Stimulated activated CD8-positive, alpha-beta memory T cell treated with anti-CD3 and anti-CD28 coated beads, Interleukin-12 subunit alpha, Interleukin-12 subunit beta, amount 100 ng/mL, for 4 hours (primary cell): ENCODE measurements at places on chromosomes 16 and 17.
A peak's percentile ranks its signal among the peaks of the same experiment; 100 is the strongest.

- DNase-seq: no peak
Observed at GRCh38 chr17:40315206-40315605, 6.2 kb downstream of the RARA start.

DNA sequence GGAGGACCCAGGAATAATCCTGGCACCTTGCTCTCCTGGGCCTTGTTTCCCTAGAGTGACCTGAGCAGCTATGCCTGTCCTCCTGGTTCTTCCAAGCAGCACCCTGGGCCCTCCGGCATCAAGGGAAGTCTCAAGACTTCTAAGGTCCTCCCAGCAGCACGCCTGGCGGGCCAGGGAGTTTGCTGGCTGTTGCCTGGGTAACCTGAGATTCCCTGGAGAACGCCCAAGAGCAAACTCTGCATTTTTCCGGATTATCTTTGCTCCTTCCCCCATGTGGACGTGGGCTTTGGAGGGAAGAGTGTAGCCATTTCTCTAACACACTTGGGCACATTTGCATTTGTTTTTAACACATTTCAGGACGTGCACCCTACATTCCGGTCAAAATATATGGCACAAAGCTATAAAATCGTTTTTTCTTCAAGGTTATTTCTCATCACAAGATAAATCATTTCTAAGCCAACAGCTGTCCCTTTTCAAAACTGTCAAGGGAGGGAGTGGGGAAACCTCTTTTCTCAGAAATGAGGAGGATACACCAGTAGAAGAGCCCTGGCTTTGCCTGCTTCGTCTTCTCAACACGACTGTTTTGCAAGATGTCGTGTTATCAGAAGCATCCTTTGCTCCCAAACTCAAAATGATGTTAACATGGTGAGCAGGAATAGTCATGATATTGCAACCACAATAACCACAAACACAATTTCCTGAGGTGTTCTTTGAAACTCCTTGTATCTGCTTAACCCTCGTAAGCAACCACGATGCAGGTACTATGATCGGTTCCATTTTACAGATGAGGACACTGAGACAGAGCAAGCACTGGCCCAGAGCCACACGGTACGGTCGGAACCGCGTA is 116.5 kb downstream of the ADCY9 start:
- no peak for DNase-seq

DNA sequence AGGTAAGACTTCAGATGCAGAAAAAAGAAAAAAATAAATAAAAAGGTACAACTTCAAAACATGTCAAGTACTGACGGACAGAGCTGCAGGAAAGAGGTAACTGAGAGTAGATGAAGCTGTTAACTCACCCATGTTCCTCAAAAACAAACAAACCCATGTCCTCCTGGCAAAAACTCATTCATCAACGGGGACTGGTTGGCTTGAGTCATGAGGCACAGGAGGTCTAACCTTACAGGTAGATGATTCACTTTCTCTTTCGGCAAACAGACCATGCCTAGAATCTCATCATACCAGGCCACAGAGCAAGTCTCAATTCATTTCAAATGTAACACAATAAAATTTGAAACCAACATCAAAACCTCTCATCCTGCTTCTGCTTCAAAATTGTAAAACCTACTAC is 12.3 kb upstream of the FASN start:
- DNase-seq: no peak

DNA sequence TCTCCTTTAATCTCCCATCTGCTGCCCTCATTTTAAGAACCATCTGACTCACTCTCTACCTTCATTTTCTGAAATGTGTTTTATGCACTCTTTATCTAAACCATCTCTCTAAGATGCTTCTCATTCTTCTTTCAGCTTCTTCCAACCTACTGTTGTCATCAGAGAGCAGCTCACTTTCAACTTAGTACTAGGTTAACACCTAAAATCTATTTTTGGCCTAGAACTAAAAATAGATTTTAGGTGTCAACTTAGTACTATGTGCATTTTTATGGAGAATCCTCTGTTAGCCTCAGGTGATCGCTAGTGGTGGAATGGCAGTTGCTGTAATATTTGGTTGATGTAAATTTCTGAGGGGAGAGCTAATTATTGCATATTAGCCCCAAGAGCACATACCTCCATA is 277.1 kb downstream of the KCNJ2 start:
- DNase-seq: no peak

DNA sequence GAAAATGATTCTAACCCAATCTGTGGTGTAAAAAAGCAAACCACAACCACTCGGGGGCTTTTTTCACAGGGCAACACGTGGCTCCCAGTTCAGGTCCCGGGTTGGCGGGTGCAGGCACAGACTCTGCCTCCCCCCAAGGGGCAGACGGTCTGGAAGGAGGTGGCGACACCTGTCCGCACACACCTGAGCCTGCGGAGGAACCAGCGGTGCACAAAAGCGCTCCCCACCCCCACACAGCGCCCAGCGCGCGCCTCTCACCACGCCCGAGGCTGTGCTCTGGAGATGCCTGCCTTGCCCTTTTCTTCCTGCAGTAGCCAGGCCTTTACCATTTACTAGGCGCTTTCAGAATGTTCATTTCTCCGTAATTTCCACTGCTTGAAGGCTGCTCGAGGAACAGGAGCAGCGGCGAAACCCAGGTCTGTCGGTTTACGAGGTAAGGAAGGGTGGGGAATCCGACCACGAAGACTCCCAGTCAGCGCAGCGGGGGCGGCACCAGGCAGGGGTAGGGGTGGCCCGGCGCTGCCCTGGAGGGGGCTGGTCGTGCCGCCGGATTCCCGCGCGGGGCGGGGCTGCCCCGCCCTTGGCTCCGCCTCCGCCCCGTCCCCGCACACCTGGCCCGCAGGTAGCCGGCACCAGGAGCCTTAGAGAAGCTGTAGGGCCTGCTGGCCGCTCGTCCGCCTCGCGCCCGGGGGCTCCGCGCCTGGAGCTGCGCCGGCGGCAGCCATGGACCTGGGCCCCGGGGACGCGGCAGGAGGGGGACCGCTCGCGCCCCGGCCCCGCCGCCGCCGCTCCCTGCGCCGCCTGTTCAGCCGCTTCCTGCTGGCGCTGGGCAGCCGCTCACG is at the start of gene USP43:
TSS of gene USP43 (plus strand) at position 608 of the 842 bp plus-strand sequence. CDS start at position 724, 116 bp downstream.
- peak; percentile 4 for DNase-seq

DNA sequence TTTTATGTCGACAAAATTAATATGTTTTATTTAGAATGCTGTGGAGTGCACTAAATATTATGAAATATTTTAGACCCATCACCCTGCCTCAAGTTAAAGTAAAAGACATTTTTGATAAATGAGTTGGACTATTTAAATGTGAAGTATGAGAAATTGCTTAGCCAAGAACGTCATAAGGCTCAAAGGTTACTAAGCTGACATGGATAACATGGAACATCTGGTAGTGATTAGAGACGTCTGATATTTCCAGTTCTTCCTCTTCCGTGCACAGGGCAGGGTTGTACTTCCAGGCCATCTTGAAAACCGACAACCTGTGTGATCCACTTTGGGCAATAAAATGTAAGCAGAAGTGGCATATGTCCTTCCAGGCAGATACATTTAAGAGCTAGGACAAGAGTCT is 7.2 kb upstream of the CCL8 start:
- no peak for DNase-seq

DNA sequence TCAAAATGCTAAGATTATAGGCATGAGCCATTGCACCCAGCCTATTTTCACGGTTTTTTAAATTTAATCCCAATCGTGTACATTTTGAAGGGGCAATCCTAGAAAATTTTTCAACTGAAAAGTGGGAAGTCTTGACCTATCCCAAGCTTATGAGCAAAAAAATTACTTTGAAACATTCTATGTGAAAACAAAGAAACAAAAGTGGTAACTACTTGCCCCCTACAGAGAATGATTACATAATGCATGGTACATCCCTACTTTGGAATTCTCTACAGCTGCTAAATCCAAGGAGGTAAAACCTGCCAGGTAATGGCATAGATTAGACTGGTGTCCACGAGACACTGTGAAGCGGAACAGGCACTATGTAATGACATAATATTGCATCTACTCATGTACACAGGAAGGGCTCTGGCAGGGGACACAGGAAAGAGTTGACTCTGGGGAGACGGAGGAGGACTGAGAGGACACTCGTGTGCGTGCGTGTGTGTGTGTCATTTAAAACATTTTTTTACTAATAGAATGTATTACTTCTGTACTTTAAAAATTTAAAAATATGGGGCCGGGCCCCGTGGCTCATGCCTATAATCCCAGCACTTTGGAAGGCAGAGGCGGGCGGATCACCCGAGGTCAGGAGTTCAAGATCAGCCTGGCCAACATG is 15.7 kb downstream of the ASGR2 start:
- no peak for DNase-seq

DNA sequence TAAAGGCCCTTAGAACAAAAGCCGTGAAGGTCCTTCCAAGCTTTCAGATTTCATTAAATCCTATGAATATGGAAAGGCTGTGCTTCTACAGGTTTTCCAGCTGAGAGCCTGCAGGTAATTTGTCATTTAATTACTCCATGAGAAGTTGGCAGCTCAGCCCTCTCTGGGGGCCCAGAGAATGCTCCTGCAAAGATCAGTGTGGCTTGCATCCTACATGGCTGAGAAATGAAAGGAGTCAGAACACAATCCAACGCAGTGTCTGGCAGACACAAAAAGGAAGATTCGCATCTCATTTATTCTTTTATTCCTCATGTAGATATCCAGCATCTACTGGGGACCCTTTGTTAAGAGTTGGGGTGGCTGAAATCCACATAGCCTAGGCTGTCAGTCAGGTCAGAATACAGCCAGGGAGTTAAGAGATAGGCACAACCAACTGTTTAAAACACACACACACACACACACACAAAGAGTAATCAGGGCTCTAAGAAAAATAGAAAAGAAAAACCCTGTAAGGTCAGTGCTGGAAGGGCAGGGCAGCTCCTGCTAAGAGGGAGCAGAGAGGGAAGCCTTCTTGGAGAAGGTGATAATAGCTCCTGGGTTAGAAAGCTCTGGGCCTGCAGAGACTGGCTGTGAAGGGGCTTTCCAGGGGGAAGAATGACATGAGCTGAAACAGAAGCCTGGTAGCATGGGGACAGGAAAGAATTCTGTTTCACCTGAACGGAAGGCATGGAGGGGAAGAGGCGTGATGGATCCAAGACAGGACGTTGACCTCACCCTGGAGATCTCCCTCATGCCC is 46.9 kb upstream of the WSCD1 start:
- DNase-seq: no peak

GRCh38 chr16:4318451-4318910 is 2.6 kb downstream of the GLIS2 start:
- no peak for DNase-seq

DNA sequence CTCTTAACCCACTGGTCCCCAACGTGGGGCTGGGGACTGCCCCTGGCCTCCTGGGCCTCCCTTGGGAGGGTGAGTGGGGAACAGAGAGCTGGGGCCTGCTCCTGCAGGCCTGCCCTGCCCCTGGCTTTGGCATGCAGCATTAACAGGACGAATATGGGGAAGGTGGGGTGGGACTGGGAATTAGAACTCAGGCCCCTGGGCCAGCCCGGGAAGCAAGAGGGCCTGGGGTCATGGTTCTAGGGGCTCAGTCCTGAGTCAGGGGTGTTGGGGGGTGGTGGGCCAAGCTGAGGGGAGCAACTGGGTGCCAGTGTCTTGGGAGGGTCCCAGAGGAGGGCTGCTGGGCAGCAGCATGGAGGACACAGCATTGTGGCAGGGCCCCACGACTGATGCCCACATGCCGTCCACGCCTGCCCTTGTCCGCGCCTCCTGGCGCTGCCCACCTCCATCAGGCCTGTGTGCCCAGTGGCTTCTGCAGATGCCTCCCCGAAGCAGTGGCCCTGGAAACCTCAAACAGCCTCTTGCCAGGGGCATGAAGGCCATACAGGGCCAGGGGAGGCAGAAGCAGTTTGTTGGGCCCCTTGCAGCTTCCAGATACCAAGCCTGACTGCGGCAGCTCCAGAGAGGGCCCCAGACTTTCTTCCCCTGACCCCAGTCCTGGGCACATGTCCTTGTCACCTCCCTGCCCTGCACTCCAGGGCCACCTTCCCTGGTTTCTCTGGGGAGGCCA is 4.8 kb downstream of the MAP2K3 start:
- no peak for DNase-seq

- no peak for DNase-seq
Observed at GRCh38 chr17:57288773-57289121, 32.4 kb downstream of the MSI2 start.
